G401 (cell line): ENCODE measurements at places on chromosomes 3 and 15. TPM values are rescaled to one million over a fixed set of nuclear protein-coding genes. Genes with fewer than 3 reads are reported as not detected.

- no peak for DNase-seq
Measured at GRCh38 chr3:66427951-66428474, 72.8 kb downstream of the LRIG1 start.

DNA sequence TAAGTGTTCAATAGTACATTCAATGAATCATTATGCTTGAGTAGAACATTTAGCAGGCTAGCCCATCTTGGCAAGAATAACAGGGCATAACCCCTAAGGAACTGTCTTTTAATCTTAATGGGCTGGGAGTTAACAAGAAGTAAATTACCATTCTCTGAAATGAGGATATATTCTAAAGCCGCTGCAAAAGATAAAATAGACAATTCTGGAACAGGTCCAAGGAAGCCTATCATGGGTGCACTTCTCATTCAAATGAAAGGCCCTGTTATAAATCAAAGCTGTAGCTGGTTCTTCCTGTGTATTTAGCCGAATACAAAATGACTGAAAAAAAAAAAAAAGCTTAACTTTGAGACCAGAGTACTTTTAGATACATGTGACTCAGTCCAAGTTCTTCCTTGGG lies 15.6 kb downstream of the MTHFS start:
- no peak for DNase-seq

The PPP2R3A gene
- 0.88 and 3.6 TPM in 2 replicates for total RNA-seq

The P2RY13 gene
- total RNA-seq = not detected in 2 replicates

The ALDH1A2 gene
- not detected in 2 replicates for total RNA-seq

DNA sequence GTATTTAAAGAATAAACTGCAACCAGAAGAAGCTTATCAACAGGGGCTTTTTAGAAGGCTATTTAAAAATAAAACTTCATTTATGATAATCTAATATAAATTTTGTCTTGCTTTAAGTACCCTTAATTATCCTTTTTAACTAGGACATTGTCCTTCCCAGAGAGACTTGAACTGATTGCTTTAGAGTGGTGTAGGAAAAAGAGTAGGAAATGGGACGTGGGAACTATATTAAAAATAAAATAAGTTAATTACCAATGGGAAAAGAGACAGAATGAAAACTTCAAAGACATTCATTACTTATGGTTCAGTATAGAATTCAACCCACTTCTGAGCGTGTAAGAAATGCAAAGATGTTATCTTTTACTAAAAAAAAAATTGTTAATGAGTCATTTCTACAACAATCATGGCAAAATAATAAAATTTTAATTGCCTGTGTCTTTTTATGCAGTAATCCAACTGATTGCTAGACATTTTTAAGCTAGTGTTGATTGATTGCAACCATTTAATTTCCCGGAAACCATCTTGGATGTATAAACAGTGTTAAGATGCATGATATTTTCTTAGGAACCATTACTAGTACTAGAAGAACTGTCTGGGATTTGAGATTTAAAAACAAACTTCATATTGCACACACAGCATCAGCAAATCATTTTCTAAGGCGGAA lies 298.8 kb upstream of the UMPS start:
- no peak for DNase-seq

The FHIT gene
- 7.8 and 13.8 TPM in 2 replicates for total RNA-seq

The CD276 gene
- total RNA-seq = 85.5 and 108 TPM in 2 replicates

- DNase-seq = no peak
Measured at GRCh38 chr15:38335116-38335515, 82.5 kb downstream of the SPRED1 start.

The EOMES gene
- 0.20 and 0.25 TPM in 2 replicates for total RNA-seq

- peak; percentile 84 for DNase-seq
Measured at GRCh38 chr3:78645628-78646310, 1122.0 kb downstream of the ROBO1 start.

DNA sequence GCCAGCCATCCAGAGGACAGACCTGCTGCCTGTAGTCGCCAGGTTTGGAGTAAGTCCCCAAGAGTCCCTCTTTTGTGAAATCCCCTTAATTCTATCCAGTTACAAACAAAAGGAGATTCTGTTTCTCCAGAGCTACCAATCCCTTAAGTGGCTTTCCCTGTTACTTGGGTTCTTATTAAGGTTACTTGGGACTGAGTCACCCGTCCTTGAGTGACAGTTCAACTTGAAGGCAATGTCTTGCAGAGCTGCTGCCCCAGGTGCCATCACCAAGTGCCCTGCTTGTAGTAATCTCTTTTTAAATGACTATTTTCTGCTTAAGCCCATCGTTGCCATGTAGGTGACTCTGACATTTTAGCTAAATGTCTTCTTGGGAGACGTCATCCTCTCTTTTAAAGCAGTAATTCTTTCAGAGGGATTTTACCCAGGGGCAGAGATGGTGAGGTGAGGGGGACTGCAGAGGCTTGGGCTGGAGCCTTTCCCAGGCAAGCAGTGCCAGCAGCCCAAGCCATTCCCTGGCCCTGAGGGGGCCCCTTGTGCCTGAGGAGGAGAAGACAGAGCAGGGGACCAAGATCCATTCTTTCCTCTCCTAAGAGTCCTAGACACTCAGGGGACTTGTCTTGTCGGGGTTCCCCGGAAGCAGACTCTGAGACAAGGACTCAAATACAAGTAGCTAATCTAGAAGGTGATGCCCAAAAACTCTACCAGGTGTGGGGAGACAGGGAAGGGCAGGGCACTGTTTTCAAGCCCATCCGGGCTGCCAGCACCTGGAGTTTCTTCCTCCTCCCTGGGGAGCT lies 253.7 kb downstream of the PLCL2 start:
- DNase-seq = no peak

The ATOSA gene
- 5.8 and 10.0 TPM in 2 replicates for total RNA-seq

DNA sequence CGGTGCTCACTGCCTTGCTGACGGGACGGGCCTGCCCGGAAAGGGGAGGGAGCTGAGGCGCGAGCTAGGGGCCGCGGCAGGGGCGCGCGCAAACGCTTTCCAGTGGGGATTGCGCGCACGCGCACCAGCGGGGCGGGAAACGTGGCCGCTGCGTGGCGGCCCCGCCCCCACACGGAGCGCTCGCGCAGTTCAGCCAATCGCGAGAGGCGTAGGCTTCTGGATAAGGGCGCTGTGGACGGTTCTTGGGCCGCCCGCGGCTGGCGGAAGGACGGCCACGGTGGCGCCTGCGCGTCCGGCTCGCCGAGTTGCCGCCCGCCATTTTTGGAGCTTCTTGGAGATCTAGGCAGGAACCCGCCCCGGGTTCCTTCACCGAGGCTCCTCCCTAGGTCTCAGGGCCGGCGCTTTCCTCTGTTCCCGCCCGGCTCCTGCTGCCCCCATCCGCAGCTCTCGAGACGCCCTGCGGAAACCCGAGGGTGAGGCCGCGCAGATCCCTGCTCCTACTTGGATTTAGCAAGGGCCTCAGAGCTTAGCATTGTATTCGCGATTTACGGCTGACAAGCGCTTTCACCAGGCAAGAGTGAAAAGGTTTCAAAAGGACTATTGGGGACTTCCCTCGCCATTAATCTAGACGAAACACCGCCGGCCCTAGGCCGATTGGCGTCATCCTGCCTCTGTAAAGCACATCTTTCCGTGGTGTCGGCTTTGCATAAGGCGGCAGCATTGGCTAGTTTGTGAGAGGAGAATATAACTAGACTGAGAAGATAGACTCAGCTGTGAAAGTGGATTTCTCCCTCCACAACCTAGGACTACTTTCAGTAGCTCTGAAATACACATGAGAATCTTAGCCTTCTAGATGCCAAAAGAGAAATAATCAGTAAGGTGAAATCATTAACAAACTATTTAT lies 496 bp upstream of the STAG1 start:
- DNase-seq = peak; percentile 97

The KCNMB3 gene
- total RNA-seq = 0.10 and 0.86 TPM in 2 replicates

- no peak for DNase-seq
Measured at GRCh38 chr3:60622349-60622748, 628.9 kb downstream of the FHIT start.

DNA sequence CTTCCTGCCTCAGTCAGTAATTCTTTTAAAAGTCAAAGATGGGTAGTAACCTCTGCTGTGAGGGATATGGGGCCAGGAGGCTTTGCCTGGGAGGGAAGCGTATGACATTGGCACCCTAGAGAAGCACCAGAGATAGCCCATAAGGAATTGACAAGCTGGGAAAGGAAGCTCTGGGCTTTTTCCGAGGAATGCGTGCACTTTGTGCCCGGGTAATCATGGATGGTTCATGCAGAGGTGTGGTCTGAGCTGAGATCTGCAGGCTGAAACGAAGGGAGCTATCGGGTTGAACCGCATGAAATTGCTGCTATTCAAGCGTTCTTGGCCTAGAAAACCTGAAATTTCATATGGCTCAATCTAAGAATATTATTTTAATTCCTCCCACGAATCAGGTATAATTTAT lies 127.7 kb upstream of the TLE3 start:
- no peak for DNase-seq

DNA sequence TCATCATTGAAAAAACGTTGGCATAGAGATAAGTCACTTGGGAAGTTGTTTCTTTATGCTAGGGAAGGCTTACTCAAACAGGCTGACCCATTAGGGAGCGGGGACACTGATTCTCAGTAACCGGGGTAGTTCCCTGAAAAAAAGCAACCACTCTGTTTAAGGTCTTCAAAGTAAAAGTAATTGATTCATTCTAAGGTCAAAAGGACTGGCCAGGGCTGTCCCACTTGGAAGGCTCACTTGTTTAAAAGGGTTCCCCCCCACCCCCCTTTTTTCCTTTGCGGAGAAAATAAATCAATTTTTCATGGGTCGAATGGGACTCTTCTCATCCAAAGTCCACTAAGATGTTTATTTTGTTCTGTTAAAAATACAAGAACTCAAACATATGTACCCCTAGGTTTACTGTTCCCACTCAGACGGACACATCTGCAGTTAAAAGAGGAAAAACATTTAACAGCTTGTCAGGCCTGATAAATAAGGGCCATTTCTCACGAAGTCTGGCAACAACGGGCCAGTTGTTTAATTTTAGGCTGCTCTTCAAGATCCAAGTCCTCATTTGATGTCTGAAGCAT lies 53.0 kb downstream of the ARHGEF3 start:
- DNase-seq = no peak

- DNase-seq = no peak
Measured at GRCh38 chr3:193236599-193236998, 4.4 kb upstream of the PLAAT1 start.

- DNase-seq = no peak
Measured at GRCh38 chr15:51814606-51815005, 14.8 kb upstream of the TMOD3 start.

DNA sequence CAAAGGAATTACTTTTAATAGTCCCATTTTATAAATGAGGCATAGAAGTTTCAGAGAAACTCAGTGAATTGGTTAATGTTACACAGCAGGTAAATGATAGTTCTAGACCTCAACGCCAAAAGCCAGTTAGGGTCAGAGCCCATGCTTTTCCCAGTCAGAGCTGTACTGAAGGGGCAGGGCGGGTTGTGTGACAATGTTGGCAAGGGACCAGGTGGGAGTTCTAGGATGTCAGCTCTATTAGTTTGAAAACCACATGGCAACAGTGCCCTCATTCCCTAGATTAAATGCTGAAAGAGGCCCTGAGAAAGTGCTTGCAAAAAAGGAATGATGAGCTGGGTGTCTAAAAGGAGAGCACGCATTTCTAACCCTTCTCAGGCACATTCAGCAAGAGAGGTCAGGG lies 65.4 kb upstream of the EPHB1 start:
- no peak for DNase-seq

DNA sequence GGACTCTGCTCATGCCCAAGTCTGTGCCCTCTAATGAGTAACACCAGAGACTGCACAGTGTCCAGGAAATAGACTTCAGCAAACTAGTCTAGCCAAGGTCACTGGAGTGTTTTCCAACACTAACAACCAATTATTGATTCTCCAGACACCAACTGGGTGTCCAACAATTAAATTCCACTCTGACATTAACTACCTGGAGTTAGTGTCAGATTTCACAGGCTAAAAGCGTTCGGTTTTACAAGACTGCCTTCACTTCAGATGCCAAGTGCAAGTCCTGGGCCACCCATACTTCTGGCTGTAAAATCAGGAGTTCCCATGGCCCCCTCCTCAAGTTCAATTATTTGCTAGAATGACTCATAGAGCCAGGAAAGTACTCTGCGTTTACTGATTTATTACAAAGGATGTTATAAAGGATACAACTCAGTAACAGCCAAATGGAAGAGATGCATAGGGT lies 20.8 kb upstream of the CFAP161 start:
- no peak for DNase-seq

- no peak for DNase-seq
Measured at GRCh38 chr3:107643038-107643883, 120.5 kb downstream of the BBX start.
